ENCODE measurements at places on chromosomes 16 and 17.
A peak's percentile ranks its signal among the peaks of the same experiment; 100 is the strongest.

DNA sequence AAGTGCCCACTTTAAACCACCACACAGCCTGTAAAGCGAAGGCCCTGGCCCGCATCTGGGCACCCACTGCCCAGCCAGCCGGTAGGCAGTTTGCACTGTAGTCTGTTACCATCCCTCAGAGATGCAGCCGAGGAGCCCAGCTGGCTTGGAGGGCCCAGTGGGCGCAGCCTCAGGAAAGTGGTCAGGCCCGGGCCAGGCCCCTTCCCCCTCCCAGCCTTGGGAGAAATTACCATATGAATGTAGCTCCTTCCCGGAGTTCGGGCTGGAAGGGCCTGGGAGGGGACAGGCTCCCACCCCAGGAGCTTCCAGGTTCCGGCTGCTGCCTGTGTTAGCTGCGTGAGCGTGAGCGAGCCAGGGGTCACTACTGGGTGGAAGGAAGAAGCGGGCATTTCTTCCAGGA, 325.4 kb downstream of the SEC14L1 start:
- DNase-seq, result no peak

DNA sequence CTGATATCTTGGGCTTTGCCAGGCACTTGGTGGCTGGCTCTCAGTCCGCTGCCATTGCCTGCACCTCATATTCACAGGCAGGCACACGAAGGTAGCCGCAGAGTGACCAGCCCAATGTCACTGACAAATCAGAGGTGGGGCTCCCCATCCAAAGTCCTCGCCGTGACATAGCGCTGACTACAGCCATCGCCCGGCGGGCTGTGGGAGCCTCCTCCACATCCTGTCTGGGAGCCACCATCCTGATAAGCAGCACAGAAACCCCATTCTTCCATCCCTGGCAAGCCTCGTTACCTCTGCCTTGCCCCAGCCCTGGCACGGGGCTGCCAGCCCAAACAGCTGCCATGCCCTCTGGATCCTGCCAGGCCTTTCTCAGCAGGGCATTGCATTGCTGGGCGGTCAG, 437.8 kb downstream of the SLC39A11 start:
- DNase-seq, result no peak

DNA sequence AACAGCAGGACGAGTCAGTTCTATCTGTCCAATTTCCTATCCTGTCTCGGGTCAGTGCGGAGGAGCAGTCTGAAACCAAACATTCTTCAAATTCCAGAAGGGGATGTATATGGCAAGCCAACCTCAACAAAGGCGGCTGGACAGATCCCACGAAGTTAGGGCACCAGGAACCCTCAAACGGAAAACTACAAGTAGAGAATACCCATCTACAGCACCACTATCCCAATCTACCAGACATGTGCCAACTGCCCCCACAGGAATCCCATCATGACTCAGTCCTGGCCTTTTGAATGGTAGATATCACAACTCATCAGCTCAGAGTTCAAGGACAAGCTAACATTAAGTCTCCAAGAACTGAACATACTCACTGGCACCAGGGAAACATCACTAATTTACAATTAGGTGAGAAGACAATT, 2.3 kb downstream of the NAT9 start:
- no peak for DNase-seq

- no peak for DNase-seq
Observed at GRCh38 chr17:70920416-70920815, 751.1 kb downstream of the KCNJ2 start.

DNA sequence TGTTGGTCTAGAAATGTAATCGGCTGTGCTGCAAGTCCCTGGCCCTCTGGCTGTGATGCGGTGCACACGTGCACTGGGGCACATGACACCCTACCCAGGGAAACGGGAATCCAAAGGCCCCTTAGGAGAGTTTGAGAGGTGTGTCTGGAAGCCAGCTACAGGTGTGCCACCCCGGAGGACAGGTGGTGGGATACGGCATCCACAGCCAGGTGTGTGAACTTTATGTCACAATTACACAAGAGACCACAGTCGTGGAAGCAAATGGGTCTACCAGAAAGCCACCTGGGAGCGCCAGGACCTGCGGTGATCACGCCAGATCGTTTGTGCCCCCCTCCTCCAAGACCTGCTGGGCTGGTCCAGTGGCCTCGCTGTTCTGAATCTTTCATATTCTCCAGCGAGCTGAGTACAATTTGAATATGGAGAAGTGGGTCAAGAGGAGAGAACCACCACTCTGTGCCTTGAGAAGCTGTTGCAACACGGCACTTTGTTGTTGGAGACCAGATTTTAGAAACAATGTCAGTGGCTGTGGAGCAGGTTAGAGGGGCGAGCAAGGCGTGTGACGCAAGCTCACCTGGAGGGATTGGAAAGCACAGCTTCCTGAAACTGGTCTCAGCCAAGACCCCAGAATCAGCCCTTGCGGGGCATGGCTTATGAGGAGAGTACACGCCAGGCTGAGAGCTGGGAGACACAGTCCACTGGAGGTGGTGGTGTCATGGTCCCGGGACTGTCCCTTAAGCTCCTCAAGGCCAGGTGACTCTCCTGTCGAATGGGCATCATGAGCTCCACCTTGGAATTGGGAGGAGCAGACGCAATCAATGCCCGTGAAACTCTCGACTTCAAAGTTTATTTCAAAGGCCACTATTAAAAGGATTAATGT, 37.4 kb downstream of the COX4I1 start:
- no peak for DNase-seq

DNA sequence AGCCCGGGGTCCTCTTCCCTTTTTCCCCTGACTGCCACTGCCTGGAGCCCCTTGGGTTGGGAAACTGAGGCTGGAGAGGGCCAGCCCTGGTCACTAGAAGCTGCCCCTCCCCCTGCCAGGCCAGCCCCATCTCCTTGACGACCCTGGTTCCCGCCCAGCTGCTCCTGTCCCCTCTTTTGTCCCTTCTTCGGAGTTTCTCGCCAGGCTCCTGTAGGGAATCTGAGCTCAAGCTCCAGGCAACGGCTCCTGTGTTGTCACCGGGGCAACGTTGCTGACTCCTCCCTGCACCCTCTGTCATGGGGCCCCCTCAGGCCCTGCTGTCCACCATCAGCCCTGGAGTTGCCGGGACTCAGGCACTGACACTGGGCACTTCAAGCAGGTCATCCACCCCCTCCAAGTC, 5.7 kb downstream of the LLGL1 start:
- DNase-seq, result no peak

DNA sequence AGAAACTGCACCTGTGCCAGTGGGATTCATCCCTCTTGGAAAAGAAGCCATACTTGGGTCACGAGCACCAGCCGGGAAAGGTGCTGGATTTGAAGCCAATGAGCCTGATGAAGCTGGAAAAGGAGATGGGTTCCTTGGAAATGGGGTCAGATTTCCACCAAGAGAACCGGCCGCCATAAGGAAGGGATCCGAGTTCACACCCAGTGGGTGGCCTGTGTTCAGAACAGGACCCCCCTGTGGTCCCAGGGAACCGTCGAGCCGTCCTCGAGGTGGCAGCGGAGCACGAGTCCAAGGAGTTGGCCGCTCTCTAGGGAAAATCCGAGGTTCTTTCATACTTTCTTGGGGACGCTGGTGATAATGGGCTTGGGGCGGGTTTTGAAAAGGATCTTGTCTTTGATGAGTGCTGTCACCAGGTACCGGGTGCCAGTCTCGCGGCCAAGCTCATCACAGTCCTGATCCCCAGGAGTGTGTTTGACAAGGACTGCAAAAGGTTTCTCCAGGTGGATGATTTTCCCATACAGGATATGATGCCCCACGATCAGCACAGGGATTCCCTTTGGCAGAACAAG, 12.2 kb downstream of the CHTF8 start:
- no peak for DNase-seq

DNA sequence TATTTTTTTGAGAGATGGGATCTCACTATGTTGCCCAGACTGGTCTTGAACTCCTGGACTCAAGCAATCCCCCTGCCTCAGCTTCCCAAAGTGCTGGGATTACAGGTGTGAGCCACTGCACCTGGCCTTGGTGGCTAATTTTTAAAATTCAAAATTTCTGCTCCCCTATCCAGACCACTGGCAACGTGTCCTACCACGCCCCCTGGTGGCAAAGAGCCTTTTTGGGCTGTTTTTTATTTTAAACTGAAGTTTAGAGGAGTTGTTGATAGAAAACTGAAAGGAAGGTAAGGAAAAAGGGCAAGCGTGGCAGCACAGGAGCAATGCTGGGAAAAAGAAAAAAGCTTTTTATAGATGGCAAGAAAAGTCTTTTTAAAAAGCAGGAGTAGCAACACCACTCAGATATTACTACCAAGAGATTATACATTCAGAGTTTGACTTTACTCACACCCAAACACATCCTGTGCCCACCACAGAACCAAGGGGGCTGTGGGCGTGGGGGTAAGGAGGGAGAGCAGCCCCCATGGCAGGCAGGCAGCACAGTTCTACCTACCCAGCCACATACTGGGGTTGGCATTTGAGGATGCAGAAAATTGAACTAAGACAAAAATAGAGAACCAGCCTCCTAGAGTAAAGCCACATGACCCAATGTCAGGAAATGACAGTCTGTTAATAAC, 4.2 kb upstream of the MXRA7 start:
- DNase-seq, result peak; percentile 47

DNA sequence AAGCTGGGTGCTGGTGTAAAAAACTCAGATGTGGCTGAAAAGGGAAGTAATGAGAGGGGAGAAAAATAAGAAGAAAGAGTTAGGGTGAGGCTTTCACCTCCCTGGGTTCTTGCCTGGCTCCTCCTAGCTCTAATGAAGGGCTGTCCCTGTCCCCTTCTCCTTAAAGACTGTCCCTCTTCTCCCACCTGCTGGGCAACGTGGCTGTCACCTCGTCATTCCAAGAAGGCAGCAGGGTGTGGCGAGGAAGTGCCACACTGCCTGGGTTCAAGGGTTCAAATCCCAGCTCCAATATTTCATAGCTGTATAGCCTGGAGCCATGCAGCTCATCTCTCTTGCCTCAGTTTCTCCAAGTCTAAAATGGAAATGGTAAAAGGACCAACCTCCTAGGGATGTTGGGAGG, 122.5 kb upstream of the CACNG5 start:
- DNase-seq, result no peak

GRCh38 chr17:76046064-76046463, 19.0 kb upstream of the EVPL start:
- no peak for DNase-seq

GRCh38 chr16:4381072-4381934, 9.7 kb downstream of the VASN start:
- no peak for DNase-seq

DNA sequence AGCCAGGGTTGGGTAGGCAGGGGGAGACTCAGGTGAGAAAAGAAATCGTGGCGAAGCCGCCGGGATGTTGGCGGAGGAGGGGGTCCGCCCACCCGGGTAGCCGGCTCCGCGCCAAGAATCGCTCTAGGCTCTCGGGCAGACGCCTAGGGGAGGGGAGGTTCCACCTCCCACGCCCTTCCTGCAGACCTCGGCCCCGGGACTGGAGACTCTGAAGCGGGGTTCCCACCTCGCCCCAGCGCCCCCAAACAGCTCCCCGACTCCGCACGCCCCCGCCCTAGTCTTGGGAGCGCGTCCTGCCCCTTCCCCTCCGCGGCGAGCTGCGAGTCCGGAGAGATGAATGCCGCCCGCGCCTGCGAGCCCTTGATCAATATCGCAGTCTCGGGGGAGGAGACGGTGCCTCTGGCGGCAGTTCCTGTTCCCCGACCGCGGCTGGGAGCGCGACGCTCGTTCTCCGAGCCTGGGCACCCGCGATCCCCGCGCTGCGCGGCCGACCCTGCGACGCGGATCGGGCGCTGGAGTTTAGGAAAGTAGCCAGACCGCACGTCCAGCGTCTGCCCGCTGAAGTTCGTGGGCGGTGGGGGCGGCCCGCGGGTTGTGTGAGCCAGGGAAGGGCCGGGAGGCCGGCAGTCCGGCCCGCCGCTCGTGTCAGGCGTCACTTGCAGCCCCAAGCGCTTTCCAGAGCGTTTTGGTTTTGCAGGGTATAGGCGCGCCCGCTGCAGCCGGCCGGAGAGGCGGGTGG, 790 bp downstream of the CRHR1 start:
- DNase-seq, result peak; percentile 51

DNA sequence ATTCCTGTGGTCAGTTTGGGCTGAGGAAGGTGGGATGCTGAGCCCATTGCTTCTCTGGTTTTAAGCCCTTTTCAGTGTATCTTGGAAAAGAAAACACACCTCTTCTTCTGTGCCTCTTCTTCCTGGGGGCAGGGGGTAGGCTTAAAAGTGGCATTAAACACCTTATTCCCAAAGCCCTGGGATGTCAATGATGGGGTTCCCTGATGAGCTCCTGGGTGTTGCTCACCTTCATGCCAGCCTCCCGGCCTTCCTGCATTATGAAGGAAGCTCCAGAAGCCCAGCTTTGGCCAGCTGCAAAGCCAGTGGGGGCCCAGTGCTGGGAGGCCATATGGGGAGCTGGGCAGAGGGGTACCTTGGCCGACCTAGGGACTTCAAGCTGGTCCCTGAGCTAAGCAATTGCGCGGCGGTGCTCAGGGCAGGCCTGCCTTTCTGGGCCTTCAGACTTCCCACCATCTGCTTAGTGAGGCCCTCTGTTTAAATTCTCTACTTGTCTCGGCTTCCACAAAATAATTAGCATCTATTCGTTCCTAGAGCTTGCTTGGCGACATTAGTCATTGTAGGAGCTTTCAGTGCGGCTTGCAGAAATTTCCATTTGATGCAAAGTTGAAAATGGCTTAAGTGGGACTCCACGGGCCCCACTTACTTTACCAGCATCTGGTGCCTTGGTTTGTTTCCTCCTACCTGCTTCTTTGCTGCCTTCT, 121.7 kb upstream of the NLRP1 start:
- DNase-seq, result no peak

- DNase-seq, result no peak
Observed at GRCh38 chr17:68600067-68600930, 868 bp downstream of the FAM20A start.

- peak; percentile 81 for DNase-seq
Observed at GRCh38 chr16:23952128-23952970, 116.6 kb downstream of the PRKCB start.

DNA sequence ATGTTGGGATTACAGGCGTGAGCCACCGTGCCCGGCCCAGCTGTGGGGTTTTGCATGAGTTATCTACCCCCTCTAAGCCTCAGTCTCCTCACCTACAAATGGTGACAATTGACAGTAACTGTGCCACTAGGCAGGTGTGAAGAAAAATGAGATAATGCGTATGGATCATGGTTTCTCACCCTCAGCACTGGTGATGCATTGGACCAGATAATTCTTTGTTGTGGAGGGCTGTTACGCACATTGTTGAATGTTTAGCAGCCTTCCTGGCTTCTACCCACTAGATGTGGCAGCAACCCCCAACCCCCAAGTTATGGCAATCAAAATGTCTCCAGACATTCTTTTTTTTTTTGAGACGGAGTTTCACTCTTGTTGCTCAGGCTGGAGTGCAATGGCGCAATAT, 9.0 kb upstream of the HAPSTR1 start:
- no peak for DNase-seq

- DNase-seq, result no peak
Observed at GRCh38 chr17:66649818-66650543, 184.9 kb upstream of the CACNG5 start.
